Adrenal gland (tissue), 19 donors: ENCODE measurements at places on chromosomes 3 and 15. TPM values are rescaled to one million over a fixed set of nuclear protein-coding genes. Genes with fewer than 3 reads are reported as not detected.

GOLGA6A gene
- not detected for total RNA-seq

ITGB5 gene
- 87.2 TPM for total RNA-seq

FBXW12 gene
- total RNA-seq, result not detected

TMEM40 gene
- total RNA-seq, result not detected

PAK6 gene
- total RNA-seq, result 18.2 TPM

CCR9 gene
- total RNA-seq, result not detected

CCDC12 gene
- 65.0 TPM for total RNA-seq

SERPINI2 gene
- total RNA-seq, result not detected

C3orf85 gene
- not detected for total RNA-seq

GNL3 gene
- 42.2 TPM for total RNA-seq
